ENCODE measurements at places on chromosomes 7 and 10. TPM values are rescaled to one million over a fixed set of nuclear protein-coding genes. Genes with fewer than 3 reads are reported as not detected.

MBL2 gene
- total RNA-seq: not detected

GRCh38 chr10:35004651-35005050, 85.5 kb downstream of the CUL2 start:
- no peaks in the 10 kb centered on the region for H3K27me3 ChIP-seq
- peaks cover 19% of the 10 kb centered on the region for H3K36me3 ChIP-seq
- H3K4me3 ChIP-seq: no peak overlapping the region

CFAP70 gene
- total RNA-seq: 0.70 TPM

GRCh38 chr10:116049158-116049973, 223.6 kb downstream of the GFRA1 start:
- no peaks in the 10 kb centered on the region for H3K36me3 ChIP-seq
- peaks cover 5% of the 10 kb centered on the region for H3K27me3 ChIP-seq
- no peak overlapping the region for H3K27ac ChIP-seq
- no peak for DNase-seq

- peaks cover 3% of the 10 kb centered on the region for H3K4me1 ChIP-seq
- no peak overlapping the region for H3K4me3 ChIP-seq
- no peaks in the 10 kb centered on the region for H3K27me3 ChIP-seq
- DNase-seq: no peak
- H3K36me3 ChIP-seq: peaks cover 18% of the 10 kb centered on the region
Measured at GRCh38 chr10:125125951-125126735, 34.2 kb downstream of the CTBP2 start.

- H3K27me3 ChIP-seq: peaks cover 25% of the 10 kb centered on the region
- H3K36me3 ChIP-seq: no peaks in the 10 kb centered on the region
- no peak overlapping the region for H3K27ac ChIP-seq
Measured at GRCh38 chr10:28793482-28793881, 116.2 kb downstream of the BAMBI start.
